ENCODE measurements at places on chromosomes 1 and 21. TPM values are rescaled to one million over a fixed set of nuclear protein-coding genes. Genes with fewer than 3 reads are reported as not detected.
A peak's percentile ranks its signal among the peaks of the same experiment; 100 is the strongest.

The PDE4B gene
- polyA plus RNA-seq = 19.9 TPM

The RGS8 gene
- polyA plus RNA-seq = not detected

The FNDC5 gene
- polyA plus RNA-seq = 0.33 TPM

The CTPS1 gene
- polyA plus RNA-seq = 30.3 TPM

The SAMSN1 gene
- not detected for polyA plus RNA-seq

DNA sequence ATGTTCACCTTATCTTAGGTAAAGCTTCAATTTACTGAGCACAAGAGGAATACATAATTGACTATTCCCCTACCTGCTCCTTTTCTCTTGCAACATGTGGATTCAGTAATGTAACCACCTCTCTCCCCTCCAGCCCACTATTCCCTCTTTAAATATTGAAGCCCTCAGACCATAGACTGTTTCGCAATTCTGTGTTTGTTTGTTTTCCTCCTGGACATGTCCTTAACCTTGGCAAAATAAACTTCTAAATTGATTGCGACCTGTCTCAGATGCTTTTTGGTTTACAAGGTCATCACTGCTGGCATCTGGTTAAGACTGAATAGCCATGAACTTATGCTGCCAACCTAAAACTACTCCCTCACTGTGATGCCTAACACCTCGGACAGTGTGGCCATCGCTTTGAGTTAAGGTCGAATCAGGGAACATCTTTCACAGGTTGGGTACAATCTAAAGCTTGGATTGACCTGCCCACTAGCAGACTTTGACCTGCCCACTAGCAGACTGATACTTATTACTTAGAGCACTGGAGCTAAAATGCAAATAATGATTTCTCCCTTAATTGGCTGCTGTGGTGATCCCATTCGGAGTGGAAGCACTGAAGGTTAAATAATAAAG lies 10.2 kb upstream of the CDC42BPA start:
- H3K27ac ChIP-seq = no peak overlapping the region
- no peaks in the 10 kb centered on the region for H3K27me3 ChIP-seq
- H3K4me3 ChIP-seq = no peak overlapping the region
- DNase-seq = no peak
- no peaks in the 10 kb centered on the region for H3K4me1 ChIP-seq
- no peaks in the 10 kb centered on the region for H3K36me3 ChIP-seq

- H3K27ac ChIP-seq = no peak overlapping the region
- H3K4me1 ChIP-seq = no peaks in the 10 kb centered on the region
- H3K36me3 ChIP-seq = no peaks in the 10 kb centered on the region
- H3K27me3 ChIP-seq = no peaks in the 10 kb centered on the region
These were observed 3.5 kb downstream of the TNFRSF1B start for GRCh38 chr1:12170263-12170671.

GRCh38 chr1:111743679-111744101 lies 4.5 kb upstream of the INKA2 start:
- peaks cover 27% of the 10 kb centered on the region for H3K4me1 ChIP-seq
- no peak overlapping the region for H3K4me3 ChIP-seq
- no peaks in the 10 kb centered on the region for H3K27me3 ChIP-seq
- peak overlapping the region; percentile 49 for H3K27ac ChIP-seq

GRCh38 chr1:180211156-180211859 lies 18.8 kb upstream of the LHX4 start:
- no peak overlapping the region for H3K4me3 ChIP-seq
- H3K27me3 ChIP-seq = no peaks in the 10 kb centered on the region
- DNase-seq = no peak
- no peak overlapping the region for H3K27ac ChIP-seq
- H3K36me3 ChIP-seq = no peaks in the 10 kb centered on the region

- no peak overlapping the region for H3K27ac ChIP-seq
- no peaks in the 10 kb centered on the region for H3K36me3 ChIP-seq
- peaks cover under 1% of the 10 kb centered on the region for H3K4me1 ChIP-seq
- DNase-seq = no peak
- no peak overlapping the region for H3K4me3 ChIP-seq
These were observed 14.1 kb upstream of the IL10 start for GRCh38 chr1:206786212-206786886.

Data from GM23248 (cell line).